Stomach (tissue), 19 donors: ENCODE measurements at places on chromosomes 11 and 22. TPM values are rescaled to one million over a fixed set of nuclear protein-coding genes. Genes with fewer than 3 reads are reported as not detected.

DNA sequence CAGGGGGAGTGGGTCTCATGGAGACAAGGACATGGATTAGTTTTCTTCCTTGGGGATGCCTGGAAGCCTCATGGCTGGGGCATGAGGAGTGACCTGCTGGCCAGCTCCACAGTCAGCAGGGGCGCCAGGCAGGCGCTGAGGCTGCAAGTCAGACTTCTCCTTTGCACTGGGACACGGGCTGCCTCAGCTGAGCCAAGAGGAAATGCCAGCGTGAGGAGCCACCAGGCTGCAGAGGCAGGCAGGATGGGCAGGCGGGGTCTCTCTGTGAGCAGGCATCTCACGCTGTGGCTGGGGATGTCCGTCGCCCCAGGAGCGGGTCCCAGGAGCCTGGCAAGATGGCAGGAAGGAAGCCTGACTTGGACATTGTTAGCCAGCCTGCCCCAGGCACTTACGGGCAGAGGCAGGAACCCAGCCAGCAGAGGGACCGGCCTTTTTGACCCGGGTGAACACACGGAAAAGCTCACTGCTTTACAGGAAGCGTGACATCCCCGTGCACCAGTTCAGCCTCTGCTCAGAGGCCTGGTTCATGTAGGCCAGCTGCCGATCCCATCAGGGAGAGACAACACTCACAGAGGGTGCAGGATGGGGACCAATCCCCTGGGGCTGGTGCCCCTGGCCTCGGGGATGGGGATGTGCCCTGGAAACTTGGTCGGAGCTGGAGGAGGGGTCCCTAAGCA, 10.2 kb downstream of the GNB1L start:
- peaks cover under 1% of the 10 kb centered on the region for H3K36me3 ChIP-seq
- peak overlapping the region; percentile 48 for H3K27ac ChIP-seq
- peaks cover 38% of the 10 kb centered on the region for H3K4me1 ChIP-seq
- H3K4me3 ChIP-seq = no peak overlapping the region
- DNase-seq = peak; percentile 55

- DNase-seq = no peak
- H3K27me3 ChIP-seq = no peaks in the 10 kb centered on the region
- H3K27ac ChIP-seq = no peak overlapping the region
Observed at GRCh38 chr11:95699631-95700470, 89.7 kb downstream of the FAM76B start.

DNA sequence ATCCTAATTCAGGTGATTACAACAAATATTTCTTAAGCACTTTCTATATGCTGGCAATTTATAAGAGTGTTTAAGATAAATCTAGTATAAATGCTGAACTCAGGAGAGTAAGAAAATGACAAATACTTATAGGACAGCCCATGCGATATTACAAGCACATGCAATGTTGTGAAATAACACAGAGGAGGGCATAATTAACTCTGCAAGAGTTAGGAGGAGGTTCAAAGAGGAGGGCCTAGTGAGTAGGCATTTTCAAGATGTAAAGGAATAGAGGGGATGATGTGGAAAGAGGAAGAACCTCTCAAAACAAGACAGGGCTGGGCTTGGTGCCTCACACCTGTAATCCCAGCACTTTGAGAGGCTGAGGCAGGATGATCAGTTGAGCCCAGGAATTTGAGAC, 37.1 kb upstream of the IL17RA start:
- no peaks in the 10 kb centered on the region for H3K27me3 ChIP-seq
- H3K36me3 ChIP-seq = no peaks in the 10 kb centered on the region
- no peak for DNase-seq
- no peak overlapping the region for H3K4me3 ChIP-seq

DNA sequence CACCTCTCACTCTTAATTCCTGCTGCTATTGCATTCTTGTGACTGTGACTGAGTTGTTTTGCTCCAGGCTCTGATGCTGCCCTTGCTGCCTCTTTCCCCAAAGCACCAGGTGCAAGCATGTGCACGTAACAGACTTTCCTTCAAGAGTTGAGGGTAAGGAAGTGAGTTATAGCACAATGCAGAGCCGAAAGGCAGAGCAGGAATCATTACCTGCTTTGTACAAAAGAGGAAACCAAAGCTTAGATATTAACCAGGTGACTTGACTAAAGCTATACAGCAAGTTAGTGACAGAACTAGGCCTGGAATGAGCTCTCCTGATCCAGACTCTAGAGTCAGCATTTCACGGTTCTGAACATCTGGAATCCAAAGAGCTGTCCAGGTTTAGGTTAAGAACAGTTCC, 33.6 kb downstream of the NEU3 start:
- DNase-seq = no peak
- no peak overlapping the region for H3K27ac ChIP-seq
- H3K27me3 ChIP-seq = no peaks in the 10 kb centered on the region
- H3K36me3 ChIP-seq = no peaks in the 10 kb centered on the region
- H3K4me3 ChIP-seq = no peak overlapping the region

Gene PKDREJ
- under 0.01 TPM for total RNA-seq

Gene TTC36
- total RNA-seq = 56.8 TPM

Gene NCAM1
- 25.9 TPM for total RNA-seq

- no peaks in the 10 kb centered on the region for H3K36me3 ChIP-seq
- peaks cover 21% of the 10 kb centered on the region for H3K4me1 ChIP-seq
- DNase-seq = peak; percentile 69
- H3K27ac ChIP-seq = no peak overlapping the region
- no peaks in the 10 kb centered on the region for H3K27me3 ChIP-seq
- H3K4me3 ChIP-seq = no peak overlapping the region
Observed at GRCh38 chr11:119144825-119145486, 3.9 kb upstream of the ABCG4 start.
